ENCODE measurements at places on chromosomes 2 and 18.

DNA sequence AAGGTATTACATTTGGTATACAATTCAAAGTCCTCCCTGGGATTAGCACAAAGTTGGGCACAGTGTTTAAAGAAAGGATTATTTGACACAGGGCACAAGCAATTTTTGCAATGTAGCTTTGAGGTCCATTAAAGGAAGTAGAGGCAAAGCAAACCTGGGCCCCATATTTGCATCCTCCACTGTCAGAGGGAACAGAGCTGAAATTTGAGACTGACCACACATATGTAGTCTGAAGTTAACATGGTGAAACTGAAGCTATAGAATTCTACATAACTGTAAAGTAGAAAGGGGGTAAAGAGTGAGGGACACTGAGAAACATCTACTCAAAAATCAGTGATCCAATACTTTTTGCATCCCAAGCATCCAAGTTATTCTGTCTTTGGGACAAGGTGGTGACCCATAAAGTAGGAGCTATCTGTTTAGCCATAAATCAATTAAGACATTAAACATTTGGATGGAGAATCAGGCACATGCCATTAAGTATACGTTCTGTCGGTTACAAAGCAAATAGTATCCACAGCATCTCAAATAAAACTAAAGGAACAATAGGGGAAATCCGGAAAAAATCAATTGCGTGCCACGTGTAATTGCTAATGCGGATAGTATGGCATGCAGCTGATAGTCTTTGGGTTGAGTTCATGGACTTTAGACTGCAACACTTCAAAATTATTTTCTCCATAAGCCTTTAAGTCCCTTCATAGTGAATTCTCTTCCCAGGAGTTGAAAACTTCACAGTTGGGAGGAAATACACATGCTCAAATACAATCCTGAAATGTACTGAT is 72.6 kb downstream of the PLEKHM3 start:
- ATAC-seq = no peak

- ATAC-seq = peak; percentile 21
Measured at GRCh38 chr2:120432293-120432975, 86.5 kb downstream of the INHBB start.

- peak; percentile 75 for ATAC-seq
Measured at GRCh38 chr2:58871469-58872142, 630.5 kb upstream of the FANCL start.

- ATAC-seq = no peak
Measured at GRCh38 chr2:180443888-180444287, 436.8 kb upstream of the CWC22 start.

DNA sequence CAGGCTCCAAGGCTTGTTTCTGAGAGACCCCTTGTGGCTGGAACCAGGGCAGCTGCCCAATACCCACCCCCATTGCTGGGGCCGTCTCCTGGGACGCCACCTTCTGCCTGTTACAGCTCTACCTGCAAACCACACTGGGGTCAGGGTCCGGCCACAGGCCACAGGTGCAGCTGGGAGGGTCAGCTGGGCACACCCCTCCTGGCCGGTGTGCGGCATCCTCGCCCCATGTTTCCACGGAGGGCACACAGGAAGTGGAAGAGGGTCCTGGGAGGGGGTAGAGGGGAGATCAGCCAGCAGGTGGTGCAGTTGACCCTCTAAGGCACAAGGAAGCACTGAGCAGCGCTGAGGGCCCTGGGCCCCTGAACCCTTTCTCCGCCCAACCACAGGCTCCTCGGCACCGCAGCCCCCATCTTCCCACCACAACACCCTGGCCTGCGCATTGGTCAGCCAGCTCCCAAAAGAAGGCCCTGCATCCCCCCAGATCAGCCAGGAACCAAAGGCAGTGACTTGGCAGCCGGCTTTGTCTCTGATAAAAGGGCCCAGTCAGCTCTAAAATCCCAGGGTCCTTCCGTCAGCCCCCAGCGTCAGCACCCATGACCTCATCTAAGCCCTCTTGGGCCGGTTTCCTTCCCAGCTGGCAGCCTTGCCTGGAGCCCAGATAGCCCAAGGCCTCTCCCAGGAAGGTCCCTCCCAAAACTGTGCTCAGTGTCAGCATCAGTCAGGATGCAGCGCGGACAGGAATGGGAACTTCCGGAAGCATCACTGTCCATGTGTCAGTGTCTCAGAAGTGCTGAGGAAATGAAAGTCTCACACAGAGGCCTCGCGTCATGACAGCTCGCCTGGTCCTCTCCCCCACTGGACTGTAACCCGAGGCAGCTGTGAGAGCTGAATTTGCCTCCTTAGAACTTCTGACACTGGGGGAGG is 1.7 kb downstream of the ERFE start:
- ATAC-seq = peak; percentile 28

- no peak for ATAC-seq
Measured at GRCh38 chr2:7452110-7452876, 535.1 kb downstream of the RNF144A start.

- ATAC-seq = no peak
Measured at GRCh38 chr2:205524656-205525055, 157.6 kb upstream of the NRP2 start.

GRCh38 chr2:33927756-33928155 is 328.7 kb upstream of the FAM98A start:
- ATAC-seq = no peak

GRCh38 chr18:7561909-7562460 is 5.1 kb upstream of the PTPRM start:
- ATAC-seq = no peak

DNA sequence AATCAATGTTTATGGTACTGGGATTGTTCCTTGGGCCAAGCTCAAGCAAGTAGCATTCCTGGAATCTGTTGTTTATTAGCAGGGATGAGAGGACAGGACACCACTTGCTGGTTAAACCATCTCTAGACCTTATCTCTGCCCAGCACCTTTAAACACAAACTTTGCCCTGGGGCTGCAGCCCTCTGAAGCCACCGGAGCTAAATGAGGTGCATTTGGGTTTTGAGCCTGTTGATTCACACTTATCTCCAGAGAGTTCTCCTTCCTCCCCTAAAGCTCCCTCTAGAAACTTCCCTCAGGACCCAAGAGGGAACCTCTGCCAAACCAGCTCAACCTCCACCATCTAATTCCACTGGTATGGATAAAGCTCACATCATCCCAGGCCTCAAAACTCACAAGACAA is 94.8 kb upstream of the EPAS1 start:
- no peak for ATAC-seq

- no peak for ATAC-seq
Measured at GRCh38 chr2:181679544-181679979, 755 bp downstream of the NEUROD1 start.

- no peak for ATAC-seq
Measured at GRCh38 chr18:78971511-78972245, 7.9 kb upstream of the SALL3 start.

DNA sequence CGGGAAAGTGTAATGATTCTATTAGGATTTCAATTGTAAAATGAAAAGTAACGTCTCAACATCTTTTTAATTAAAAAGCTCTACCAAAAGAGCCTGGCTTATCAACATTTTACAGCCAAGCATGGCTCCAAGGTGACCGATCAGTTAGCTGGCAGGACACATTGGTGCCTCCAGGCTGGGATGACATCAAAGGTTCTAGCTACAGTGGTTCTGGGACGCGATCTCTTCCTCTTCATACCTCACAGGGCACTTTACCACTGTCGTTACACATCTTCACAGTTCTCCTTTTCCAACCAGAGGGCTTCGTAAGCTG is 693 bp downstream of the ORC2 start:
- peak; percentile 39 for ATAC-seq

GRCh38 chr2:37838541-37839167 is 86.4 kb upstream of the RMDN2 start:
- ATAC-seq = no peak

- ATAC-seq = no peak
Measured at GRCh38 chr2:237485304-237485703, 1.7 kb upstream of the MLPH start.

- ATAC-seq = no peak
Measured at GRCh38 chr2:228039752-228040534, 141.5 kb downstream of the SPHKAP start.

- ATAC-seq = no peak
Measured at GRCh38 chr2:144310484-144310883, 209.4 kb downstream of the ZEB2 start.

DNA sequence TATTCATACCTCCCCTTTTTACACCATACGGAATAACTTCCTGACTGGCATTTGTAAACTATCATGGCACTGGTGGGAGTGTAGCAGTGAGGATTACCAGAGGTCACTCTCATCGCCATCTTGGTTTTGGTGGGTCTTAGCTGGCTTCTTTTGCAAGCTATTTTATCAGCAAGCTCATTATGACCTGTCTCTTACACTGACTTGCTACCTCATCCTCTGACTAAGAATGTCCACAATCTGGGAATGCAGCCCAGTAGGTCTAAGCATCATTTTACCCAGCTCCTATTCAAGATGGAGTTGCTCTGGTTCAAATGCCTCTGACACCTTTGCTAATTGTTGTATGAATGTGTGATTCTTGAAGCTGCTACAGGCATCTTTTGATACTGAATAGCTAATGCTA is 950.8 kb upstream of the SLC39A10 start:
- ATAC-seq = no peak

- ATAC-seq = no peak
Measured at GRCh38 chr18:62827397-62827796, 112.1 kb downstream of the PHLPP1 start.

Measured in stimulated activated memory B cell treated with anti-CD40 and anti-IgM and Interleukin-4, amounts not matched to agents 10 μg/mL and 1 μg/mL and 100 μg/mL, for 72 hours (primary cell).